ENCODE measurements at places on chromosomes 4 and X.

DNA sequence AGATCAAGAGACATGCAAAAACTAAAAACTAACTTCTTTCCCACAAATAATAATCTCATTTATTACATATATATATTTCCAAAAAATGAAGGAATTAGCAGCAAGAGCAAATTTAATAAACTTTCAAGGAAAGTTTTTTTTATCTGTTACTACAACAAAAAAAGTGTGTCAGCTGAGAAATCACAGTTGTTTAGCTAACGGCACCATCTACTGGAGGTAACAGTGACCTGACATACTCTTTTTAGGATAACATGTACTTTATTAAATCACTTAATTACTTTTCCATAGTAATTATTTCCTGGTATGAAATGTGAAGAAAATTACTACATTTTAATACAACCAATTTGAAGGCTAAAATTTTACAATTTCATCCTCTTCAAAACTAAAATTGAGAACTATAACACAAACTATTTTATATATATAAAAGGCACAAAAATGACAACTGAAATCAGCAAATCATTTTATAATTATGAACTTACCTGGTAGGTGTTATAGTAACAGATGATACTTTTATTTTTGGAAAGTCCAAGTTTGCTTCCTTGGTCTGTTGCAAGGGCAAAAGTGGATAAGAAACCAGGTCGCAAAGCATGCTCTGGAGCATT is 9.1 kb downstream of the LAMTOR3 start:
- no peak for DNase-seq

DNA sequence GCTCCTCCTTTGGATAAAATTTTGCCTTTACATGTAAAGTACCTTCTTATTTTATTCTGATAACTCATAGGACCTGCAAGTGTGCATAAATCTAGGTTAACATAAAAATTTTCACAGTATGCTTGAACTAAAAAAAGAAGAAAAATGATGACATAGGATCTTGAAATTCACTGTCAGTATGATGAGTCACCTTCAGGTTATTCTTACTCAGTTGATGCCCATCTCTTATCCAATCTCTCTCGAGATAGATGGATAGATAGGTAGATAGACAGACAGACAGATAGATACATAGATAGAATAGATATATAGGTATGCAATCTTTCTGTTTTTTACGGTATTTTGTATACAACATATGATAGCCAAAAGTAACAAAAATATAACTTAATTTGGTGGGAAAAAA is 485.5 kb downstream of the NAF1 start:
- no peak for DNase-seq

DNA sequence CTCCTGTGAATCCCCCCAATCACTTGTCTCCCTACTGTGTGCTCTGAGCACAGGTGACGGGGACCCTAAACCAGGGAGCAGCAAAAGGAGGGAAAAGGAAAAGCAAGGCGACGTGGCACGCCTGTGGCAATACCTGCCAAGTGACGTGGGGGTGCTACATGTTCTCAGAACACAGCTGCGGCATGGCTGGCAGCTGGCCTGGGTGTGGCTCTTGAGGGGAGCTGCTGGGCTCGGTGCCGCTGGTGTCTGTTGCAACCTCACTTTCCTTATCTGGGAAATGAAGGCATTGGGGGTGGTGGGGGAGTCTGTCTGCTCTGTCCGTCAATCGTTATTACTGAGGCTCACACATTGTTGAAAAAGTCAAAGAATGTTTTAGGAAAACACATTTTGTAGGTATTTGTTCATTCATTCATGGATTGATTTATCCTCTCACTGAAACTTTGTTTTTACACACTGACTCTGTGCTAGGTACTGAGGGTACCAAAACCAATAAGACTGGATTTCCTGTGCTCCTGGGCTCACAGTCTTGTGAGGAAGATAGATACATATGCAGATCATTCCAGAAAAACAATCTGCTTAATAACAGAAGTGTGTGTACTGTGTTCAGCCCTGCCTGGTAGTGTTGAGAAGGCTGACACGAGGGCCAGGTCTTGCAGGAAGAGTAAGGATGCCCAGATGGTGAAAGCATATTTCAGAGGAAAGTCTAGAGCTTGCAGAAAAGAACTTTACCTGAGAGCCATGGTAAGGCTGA is 217.6 kb downstream of the PTTG2 start:
- no peak for DNase-seq

DNA sequence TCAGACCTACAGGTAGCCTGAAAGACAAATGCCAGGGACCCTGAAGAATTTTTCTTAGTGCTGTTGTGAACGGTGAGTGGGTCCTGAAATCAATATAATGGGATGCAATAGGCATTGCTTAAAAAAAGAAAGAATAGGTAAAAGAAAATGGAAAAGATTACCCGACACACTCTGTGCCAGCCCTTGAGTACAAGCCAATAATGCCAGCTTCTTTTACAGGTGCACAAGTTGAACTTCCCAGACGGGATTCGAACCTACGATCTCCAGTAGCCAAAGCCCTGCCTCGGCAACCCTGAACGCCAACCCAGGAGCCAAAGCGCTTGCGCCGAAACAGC is 24.7 kb upstream of the GLOD5 start:
- DNase-seq = no peak

DNA sequence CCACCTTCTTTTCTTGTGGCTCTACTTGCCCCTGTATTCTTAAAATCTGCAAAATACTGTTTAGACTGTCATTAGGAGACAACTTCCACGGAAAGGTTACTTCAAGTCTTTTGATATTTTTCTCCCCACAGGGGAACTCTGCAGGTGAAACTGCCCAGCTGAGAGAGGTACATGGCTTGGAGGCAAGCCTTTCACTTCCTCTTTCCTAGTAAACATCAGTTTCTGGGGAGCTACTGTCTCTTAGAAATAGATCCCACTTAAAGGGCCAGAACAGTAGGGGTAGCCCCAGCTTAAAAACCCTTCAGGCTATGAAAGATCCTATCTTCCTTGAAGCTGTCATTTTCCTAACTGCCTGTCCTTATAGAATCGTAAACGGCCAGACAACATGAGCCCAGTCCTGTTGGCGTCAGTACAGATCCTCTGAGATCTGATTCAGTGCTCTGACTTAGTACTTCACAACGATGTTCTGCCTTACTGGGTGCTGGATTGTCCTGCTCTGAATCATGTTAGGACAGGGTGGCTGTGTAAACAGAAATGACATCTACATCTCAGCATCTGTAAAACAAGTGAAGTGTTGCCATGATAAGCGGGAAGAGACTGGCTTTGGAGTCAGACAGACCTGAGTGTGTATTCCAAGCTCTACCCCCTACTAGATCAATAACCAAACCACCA is 102.1 kb downstream of the ITIH6 start:
- DNase-seq = no peak

DNA sequence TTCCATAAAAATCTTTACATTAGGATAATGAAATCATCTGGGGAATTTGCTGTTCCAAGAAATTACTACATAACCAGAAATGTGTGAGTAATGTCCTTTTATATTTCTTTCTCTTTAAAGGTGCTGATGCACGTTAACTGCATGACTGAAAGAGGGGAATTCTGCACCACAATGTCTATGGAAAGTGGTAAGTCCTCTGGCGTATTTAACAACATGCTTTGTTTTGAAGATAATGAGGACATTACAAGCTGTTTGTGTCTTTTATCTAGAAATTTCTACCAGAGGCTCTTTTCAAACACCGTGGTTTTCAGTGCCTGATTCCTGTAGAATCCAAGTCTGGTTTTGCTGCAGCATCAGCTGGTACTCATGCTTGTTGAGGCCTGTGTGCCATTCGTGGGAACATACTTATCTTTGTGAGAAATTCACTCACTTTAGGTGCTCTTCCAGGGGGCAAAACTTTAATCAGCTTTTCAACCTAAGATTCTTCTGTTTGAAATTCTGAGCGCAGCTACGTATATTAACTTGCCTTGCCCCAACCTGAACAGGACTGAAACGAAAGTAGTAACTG is 257.2 kb downstream of the PDHA2 start:
- no peak for DNase-seq

DNA sequence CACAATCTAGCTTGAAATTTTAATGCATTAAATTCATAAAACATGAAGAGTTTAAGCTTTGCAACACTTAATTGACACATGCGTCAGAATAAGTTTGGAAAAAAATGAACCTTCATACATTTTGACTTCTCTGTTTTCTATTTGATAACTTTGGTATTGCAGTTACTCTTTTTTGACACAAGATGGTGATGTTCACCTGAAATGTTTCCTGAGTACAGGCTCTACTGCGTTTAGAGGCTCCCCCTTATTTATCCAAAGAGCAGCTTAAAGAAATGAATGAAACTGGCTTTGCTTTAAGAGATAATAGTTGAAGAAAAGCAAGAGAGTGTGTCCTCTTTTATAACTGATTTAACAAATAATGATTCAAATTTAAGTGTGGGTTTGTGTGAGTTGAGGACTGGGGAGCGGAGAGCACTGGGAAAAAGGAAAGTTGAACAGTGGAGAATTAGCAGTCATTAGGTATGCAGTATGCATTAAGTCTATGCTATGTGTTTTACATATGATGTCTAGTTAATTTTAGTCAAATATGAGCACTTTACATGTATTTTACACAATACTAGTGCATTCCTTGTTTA is 180.6 kb upstream of the NUDT6 start:
- no peak for DNase-seq

DNA sequence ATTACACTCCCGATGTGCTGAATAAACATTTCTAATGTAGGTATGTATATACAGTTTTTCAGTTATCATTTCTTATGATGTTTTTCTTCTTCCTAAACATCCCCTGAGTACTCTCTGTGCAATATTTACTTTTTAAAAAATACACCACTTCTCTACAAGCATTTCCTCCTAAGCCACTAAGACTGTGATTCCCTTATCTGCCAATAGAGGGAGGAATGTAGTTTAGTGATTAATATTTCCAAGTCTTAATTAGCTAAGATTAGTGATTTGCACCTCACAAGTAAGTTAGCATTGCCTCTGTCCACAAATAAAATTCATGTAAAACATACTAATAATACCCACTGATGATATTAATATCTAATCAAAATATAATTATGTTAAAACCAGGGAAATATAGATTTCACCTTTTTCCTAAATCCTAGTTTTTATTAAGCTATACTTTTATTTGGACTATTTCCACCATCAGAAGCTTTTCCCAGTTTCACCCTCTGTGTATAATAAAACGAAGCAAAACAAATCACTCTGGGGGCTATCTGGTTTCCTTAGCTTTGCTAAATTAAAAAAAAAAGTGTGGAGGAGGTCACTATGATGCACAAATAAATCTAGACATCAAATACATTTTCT is 909.1 kb downstream of the FAT4 start:
- DNase-seq = no peak

DNA sequence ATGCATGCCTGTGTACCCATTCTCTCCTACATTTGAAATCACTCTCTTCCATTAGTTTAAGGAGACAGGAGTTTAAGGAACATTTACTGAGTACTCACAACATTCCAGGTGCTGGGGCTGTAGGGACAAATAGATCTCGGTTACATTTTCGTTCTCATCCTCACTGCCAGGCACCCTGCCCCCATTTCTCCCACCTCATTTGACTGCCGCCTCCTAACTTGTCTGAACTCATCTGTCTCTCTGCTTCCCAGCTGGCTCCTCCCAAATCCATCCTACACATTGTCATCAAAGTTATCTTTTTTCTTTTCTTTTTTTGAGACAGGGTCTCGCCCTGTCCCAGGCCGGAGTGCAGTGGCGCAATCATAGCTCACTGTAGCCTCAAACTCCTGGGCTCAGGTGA is 19.8 kb upstream of the MPC1L start:
- DNase-seq = no peak

GRCh38 chr4:13368217-13368616 is 115.9 kb downstream of the RAB28 start:
- DNase-seq = no peak

GRCh38 chrX:133482056-133482952 is 67.0 kb upstream of the GPC4 start:
- no peak for DNase-seq

DNA sequence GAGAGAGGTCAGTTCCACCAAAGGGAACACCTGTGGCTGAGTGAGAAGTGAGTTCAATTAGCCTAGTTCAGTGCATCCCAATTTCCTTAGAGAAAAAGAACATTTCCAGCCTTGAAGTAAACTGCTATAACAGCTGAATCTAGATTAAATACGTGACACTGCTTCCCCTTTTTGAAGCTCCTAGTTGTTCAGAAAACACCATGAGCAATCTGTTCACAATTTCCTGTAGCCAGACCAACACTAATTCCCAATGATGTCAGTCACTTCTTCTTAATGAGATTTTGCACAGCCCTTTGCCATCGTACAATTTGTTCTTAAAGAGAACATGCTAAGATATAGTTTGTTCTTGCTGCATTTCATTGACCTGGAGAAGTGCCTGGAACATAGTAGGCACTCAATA is 144.6 kb upstream of the EDNRA start:
- no peak for DNase-seq

DNA sequence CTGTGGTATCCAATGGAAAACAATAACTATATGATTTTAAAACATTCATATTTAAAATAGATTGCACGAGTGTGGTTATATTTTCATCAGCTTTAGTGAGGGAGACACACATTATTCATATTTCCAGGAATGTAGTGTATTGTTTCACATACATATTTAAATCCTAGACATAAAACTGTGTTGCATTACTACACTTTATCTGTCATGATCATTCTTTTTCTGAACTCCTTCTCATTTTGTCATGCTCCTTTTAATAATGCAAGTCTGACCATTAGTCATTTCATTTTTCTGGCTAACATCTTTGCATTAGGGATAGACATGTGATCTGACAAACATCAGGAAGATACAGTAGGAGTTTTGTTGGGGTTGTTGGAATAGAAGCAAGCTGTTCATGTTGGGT is 1382.7 kb downstream of the PCDH7 start:
- DNase-seq = no peak

- DNase-seq = no peak
Measured at GRCh38 chr4:44016570-44017421, 431.8 kb downstream of the KCTD8 start.

- DNase-seq = no peak
Measured at GRCh38 chrX:118259213-118259612, 86.7 kb upstream of the WDR44 start.

GRCh38 chr4:143384381-143384994 is 47.8 kb downstream of the GAB1 start:
- no peak for DNase-seq

GRCh38 chr4:3262208-3263052 is 13.5 kb downstream of the MSANTD1 start:
- DNase-seq = no peak

GRCh38 chrX:18951032-18951431 is 32.9 kb downstream of the PHKA2 start:
- no peak for DNase-seq

- DNase-seq = no peak
Measured at GRCh38 chrX:32155044-32155638, 1056.2 kb downstream of the DMD start.

DNA sequence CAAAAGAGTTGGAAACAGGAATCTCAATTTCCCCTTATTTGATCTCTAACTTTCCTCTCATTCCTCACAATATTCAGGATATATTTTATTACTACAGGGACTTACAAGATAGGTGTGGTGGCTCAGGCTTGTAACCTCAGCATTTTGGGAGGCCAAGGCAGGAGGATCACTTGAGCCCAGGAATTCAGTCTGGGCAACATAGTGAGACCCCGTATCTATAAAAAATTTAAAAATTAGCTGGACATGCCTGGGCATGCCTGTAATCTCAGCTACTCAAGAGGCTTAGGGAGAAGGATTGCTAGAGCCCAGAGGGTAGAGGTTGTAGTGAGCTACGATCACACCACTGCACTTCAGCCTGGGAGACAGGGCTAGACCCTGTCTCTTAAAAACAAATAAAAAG is 200.4 kb downstream of the CAMK2D start:
- DNase-seq = no peak

- DNase-seq = no peak
Measured at GRCh38 chrX:130296743-130297142, 28.0 kb upstream of the ZNF280C start.

Measured in stimulated activated naive CD8-positive, alpha-beta T cell treated with anti-CD3 and anti-CD28 coated beads, Interleukin-15, amount 100 ng/mL, for 72 hours (primary cell).